Activated T-helper 2 cell treated with anti-CD3 and anti-CD28 coated beads, Interferon-gamma antibody, Interleukin-2, Interleukin-4, amounts not matched to agents 10 μg/mL and 5 μg/mL and 100 μg/mL, durations not matched to agents 14 hours and 24 hours and 36 hours (primary cell): ENCODE measurements at places on chromosomes 6 and 20. TPM values are rescaled to one million over a fixed set of nuclear protein-coding genes. Genes with fewer than 3 reads are reported as not detected.

The SLC32A1 gene
- not detected in 2 replicates for total RNA-seq

The IL17A gene
- 0.18 TPM in 1 of 2 replicates, not detected in the other for total RNA-seq

The NMBR gene
- not detected in 2 replicates for total RNA-seq

The HAO1 gene
- not detected in 2 replicates for total RNA-seq

The IRAK1BP1 gene
- total RNA-seq, result 2.3 and 2.6 TPM in 2 replicates

The NRSN1 gene
- not detected in 2 replicates for total RNA-seq

The ULBP1 gene
- 0.41 and 0.48 TPM in 2 replicates for total RNA-seq

The ZNF322 gene
- 10.4 and 11.3 TPM in 2 replicates for total RNA-seq

The RIPOR3 gene
- not detected in 2 replicates for total RNA-seq

The SPATA2 gene
- 8.3 and 8.5 TPM in 2 replicates for total RNA-seq

The BMP7 gene
- total RNA-seq, result not detected in 2 replicates

The LHFPL5 gene
- not detected in 2 replicates for total RNA-seq
